ENCODE measurements at places on chromosomes 2 and 18.

DNA sequence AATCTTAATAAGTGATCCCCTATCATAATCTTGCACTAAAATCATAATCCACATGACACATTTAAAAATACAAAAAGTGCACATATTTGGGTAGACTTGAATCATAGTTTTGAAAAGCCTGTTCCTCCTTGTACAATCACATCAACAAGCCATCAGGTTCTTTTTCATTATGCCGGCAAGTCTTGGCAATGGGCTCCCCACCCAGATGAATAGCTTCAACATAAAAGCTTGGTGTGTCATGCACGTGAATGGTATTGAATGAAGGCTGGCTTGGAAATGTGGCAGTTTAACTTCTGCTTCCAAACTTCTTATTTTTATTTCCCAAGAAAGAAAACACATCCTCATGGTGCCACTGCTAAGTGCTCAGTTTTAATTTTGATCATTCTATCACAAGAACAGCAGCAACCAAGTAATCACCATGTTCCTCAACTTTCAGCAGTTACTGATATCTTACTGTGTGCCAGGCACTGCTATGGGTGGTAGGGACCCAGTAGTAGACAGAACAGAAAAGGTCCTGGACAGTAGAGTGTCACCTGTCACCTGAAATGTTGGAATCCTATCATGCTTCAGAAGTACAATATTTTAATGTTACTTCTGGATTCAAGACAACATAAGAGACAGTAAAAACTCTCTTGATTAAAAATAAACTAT lies 89.9 kb downstream of the AP1S3 start:
- no peak for DNase-seq

DNA sequence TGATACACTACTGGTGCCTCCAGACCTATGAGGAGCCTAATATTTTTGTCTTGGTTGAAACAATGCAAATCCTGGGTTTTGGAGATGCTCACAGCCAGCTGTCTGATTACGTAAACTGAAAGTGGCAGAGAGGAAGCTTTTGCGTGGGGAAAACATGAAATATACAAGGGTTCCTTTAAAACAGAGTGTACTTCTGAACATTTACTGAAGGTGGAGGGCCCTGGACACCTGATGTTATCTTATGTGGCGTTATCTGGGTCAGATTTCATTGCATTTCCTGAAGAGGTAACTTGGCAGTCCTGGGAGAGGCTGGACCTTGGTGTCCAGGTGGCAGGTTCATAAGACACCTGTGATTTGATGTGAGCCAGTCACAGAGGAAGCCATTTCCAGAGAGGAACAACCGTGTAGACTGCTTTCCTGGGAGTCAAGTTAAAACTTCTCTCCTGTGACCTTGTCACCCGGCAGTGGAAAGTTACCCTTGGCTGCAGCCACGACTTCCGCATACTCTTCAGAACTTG lies 105.0 kb downstream of the NEDD4L start:
- DNase-seq, result no peak

GRCh38 chr2:177520324-177520723 lies 127.8 kb downstream of the AGPS start:
- DNase-seq, result no peak

- DNase-seq, result no peak
These were observed 9.3 kb downstream of the PTH2R start for GRCh38 chr2:208415897-208416296.

DNA sequence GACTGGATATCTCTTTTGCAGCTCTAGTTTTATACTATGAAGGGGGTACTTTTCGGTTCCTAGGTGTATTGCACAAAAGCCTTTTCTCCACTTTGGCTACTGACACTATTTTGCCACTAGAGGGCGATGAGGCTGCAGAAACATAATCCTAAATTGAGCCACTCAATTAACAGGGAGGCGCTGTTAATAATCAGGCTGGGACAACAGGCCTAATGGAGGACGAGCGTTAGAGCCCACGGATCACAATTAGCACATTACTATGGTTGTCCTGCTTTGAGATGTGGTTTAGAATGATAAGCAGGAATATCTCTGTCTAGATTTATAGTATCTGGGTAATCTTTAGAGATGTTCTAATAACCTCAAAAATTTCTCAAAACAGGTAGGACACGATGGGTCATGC lies 62.2 kb upstream of the PMAIP1 start:
- DNase-seq, result peak; percentile 69

DNA sequence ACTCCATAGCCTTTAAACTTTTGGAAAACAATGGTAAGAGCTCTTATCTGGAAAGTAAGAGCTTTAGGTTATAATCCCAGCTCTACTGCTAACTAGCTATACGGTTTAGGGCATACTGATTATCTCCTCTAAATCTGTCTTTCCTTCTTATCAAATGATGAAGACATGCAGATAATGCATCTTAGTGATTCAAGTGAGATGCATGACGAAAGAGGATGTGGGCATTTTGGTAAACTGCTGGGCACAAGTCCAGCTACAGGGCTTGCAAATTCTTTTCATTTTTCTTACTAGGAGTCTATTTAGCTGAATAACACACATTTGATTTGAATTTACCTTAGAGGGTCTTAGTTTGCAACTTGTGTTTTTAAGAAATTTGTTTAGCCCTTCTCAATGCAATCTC lies 1604.8 kb upstream of the ZEB2 start:
- DNase-seq, result no peak

- DNase-seq, result no peak
These were observed 233.3 kb downstream of the NCKAP5 start for GRCh38 chr2:133334923-133335322.

DNA sequence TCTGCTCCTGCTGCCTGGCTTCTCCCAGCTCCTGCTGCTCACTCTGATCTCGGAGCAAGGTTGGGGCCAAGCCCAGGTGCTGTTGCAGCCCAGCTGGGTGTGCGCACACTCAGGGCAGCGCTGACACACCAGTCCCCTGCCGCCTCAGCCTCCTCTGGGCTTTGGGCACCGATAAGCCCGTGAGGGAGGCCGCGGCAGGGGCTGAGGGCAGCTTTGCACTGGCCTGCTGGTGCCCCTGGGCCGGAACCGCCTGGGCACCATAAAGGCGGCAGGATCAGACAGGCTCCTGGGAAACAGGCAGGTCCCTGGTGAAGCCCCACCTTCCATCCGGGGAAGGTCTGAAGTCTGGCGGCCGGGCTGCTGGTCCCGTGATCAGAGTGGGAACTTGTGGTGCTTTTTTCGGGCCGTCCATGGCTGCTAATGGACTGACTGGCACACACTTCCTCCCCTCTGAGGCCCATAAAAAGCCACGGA lies 14.1 kb upstream of the EML6 start:
- no peak for DNase-seq

DNA sequence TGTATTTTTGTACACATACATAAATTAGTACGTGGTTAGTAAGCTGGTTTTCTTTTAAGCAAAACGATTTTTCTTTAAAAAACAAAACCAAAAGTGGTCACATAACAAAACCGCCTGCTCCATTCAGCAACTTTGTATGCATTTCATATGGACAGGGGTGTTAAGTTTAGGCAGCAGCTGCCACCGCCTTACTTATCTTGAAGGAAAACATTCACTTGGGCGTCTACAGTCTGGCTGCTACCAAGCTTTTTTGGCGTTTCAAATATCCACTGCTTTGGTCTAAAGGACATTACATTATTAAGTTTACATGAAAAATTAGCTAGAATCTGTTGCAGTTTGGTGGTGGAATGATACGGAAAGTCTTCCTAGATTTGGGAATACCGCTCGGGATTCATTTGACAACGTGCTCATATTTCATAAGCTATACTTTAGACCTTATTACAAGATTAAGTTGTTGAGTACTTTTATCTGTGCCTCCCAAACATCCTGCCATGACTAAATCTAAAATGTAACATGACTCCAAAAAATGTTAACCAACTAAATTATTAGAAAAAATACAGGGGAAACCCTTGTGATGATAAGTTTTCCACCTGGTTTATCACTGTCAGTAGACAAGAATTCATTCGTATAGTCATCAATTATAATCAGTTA lies 214.8 kb downstream of the NEDD4L start:
- no peak for DNase-seq

DNA sequence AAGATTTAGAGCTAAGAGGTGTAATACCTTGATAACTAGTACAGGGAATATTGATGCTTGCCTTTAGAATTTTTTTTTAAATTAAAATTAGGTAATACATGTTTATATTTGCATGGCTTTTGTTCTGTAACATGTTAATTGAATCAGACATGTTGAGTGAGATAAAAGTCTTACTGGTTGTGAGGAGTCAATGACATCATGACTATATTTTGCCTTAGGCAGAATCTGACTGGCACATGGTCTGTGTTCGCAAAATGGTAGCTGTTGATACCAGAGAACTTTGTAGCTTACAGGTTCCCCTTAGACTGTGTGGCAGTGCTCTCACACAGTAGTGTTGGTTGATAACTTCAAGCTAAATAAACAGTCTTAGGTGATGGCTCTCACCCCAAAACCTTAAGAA lies 199.7 kb downstream of the PTPRM start:
- no peak for DNase-seq

DNA sequence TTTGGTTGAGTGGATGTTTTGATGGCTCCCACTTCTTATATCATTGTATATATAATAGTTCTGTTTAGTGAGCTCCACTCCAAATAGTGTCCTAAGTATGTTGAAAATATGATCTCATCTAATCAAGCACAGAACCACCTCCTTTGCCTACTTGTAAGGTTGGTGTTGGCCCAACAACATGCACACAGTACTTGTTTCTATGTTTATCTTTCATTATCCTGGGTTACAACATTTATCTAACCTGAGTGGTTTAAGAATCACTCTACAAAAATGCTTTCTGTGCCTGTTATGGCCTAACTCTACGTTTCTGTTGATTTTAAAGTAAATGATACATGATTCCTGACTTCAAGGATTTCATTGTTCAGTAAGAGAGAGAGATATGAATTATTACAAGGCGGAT lies 281.9 kb downstream of the FIGN start:
- DNase-seq, result no peak

GRCh38 chr2:191646163-191646902 lies 31.6 kb upstream of the NABP1 start:
- DNase-seq, result no peak

DNA sequence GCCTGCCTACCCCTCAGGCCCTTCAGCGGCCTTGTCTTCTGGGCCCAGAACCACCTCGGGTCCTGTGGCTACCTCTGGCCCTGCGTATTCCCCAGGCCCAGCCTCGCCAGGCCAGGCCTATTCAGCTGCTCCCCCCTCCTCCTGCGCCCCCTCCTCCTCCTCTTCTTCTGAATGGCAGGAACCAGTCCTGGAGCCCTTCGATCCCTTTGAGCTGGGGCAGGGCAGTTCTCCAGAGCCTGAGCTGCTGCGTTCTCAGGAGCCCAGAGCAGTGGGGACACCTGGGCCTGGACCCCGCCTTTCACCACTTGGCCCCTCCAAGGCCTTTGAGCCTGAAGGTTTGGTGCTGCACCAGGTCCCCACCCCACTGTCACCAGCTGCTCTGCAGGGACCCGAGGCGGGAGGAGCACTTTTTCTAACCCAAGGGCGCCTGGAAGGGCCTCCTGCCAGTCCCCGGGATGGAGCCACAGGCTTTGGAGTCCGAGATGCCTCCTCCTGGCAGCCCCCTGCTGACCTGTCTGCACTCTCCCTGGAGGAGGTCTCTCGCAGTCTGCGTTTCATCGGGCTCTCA lies 14.7 kb downstream of the GAREM2 start:
- DNase-seq, result no peak

DNA sequence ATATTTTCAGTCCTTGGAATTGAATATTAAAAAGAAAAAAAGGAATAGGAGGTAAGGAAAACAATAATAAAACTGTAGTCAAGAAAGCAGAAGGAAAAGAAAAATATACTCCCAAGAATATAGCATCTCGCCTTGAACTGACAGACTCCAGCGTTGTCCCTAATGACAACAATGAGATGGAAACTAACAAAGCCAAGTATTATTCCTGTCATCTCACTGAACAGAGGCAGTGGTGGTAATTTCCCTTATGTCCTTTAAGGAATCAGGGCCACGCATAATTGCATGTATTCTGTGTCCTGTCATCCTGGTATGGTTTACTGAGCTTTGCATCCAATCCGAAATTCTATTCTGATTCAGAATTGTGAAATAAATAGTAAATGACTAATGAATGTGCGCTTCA lies 158.9 kb downstream of the LRRTM4 start:
- no peak for DNase-seq

- DNase-seq, result peak; percentile 86
These were observed 22.9 kb upstream of the LBH start for GRCh38 chr2:30208453-30208852.

DNA sequence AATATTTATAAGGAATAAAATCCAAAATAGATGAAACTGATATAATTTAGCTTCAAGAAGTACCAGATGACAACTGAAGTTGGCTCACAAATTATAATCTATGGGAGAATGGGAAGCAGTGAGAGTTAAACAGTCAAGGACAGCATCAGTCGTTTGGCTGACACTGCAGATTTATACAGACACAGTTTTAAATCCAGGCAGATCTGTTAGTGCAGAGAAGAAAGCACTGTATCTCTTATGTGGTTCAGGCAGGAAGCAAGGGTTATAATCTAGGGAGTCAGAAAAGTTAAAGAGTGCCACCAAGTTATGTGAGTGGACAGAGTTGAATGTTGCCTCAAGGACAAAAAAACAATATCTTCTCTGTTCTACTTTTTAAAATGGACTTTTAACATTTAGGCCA lies 880.2 kb downstream of the TSN start:
- DNase-seq, result no peak
